Kidney (tissue), 22 donors: ENCODE measurements at places on chromosomes 1 and 21.
A peak's percentile ranks its signal among the peaks of the same experiment; 100 is the strongest.

DNA sequence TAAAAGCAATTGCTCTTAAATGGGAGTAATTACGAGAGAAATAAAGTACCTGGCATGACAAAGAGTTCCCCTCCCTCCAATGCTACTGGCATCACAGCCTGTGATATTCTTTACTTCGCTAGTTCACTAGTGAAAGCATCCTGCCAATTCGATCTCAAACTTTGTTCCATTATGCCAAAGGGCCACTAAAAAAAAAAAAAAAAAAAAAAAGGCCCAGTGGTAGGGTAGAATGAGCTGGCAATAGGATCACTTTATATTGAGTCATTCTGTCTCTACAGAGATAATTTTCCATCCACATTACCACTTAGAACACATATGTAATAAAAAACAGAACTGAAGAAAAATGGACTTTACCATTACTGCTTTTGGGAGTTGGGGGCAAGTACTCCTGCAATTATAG is 11.2 kb downstream of the PUM1 start:
- no peak overlapping the region for H3K4me3 ChIP-seq
- no peak overlapping the region for H3K27ac ChIP-seq
- H3K4me1 ChIP-seq = no peaks in the 10 kb centered on the region
- H3K27me3 ChIP-seq = no peaks in the 10 kb centered on the region

DNA sequence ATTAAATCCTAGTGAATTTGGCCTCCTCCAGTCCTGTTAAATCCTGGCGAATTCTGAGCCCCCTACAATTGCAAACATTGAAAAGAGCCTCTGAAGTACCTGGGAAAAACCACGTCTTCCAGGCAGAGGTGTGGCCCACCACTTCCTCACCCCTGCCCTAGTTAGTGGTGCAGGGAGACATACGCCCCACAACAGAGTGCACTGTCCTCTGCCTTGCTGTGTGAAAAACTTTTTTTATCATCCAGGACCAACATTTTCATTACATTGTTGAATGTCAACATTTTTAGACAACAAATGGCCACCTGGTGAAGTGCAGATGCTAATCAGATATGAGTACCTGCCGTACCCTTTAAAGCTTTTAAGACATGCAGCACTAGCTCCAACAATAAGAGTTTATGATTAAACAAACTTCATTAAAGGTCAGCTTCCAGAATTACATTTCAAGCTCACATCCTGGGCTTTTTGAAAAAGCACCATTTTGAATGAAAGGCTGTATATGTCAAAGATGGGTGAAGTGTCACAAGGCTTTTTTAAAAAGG is 13.6 kb upstream of the TMPRSS2 start:
- DNase-seq = no peak
- no peaks in the 10 kb centered on the region for H3K4me1 ChIP-seq
- H3K27ac ChIP-seq = peak overlapping the region; percentile 51
- H3K36me3 ChIP-seq = no peaks in the 10 kb centered on the region
- H3K4me3 ChIP-seq = no peak overlapping the region
- H3K27me3 ChIP-seq = no peaks in the 10 kb centered on the region

- H3K27me3 ChIP-seq = peaks cover 5% of the 10 kb centered on the region
- peaks cover 3% of the 10 kb centered on the region for H3K36me3 ChIP-seq
- peaks cover 24% of the 10 kb centered on the region for H3K4me1 ChIP-seq
- DNase-seq = peak; percentile 68
Measured at GRCh38 chr1:204377800-204378668, 18.3 kb upstream of the PLEKHA6 start.

GRCh38 chr1:15997637-15998280 is 6.3 kb upstream of the SRARP start:
- no peak for DNase-seq
- no peaks in the 10 kb centered on the region for H3K36me3 ChIP-seq
- H3K27me3 ChIP-seq = no peaks in the 10 kb centered on the region
- H3K27ac ChIP-seq = no peak overlapping the region
- no peak overlapping the region for H3K4me3 ChIP-seq

GRCh38 chr21:27769763-27770162 is 802.9 kb upstream of the ADAMTS5 start:
- H3K27me3 ChIP-seq = no peaks in the 10 kb centered on the region
- DNase-seq = no peak
- no peak overlapping the region for H3K4me3 ChIP-seq
- H3K4me1 ChIP-seq = no peaks in the 10 kb centered on the region
- H3K36me3 ChIP-seq = no peaks in the 10 kb centered on the region

GRCh38 chr1:58839147-58839795 is 55.4 kb upstream of the JUN start:
- no peak for DNase-seq
- H3K36me3 ChIP-seq = no peaks in the 10 kb centered on the region
- H3K27me3 ChIP-seq = no peaks in the 10 kb centered on the region
- no peaks in the 10 kb centered on the region for H3K4me1 ChIP-seq
- H3K27ac ChIP-seq = no peak overlapping the region
- H3K4me3 ChIP-seq = no peak overlapping the region

GRCh38 chr1:227191607-227192006 is 126.7 kb downstream of the CDC42BPA start:
- H3K27me3 ChIP-seq = no peaks in the 10 kb centered on the region
- no peak overlapping the region for H3K27ac ChIP-seq
- no peaks in the 10 kb centered on the region for H3K36me3 ChIP-seq
- no peaks in the 10 kb centered on the region for H3K4me1 ChIP-seq

DNA sequence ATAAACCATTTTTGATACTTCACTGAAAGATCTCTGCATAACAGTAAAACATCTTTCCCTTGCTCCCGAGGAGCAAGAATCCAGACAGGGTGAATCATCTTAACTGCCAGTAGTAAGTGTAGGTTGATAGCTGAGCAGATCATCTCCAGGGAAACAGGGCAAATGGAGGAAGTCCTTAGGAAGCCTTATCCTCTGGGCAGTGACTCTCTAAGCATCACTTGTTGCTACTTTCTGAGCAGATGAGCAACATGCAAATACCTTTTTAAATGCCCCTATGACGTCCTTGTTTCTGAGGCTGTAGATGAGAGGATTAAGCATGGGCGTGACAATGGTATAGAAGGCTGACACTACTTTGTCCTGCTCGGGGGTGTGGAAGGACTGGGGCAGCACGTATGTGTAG is 8.9 kb downstream of the OR2T11 start:
- no peak overlapping the region for H3K27ac ChIP-seq
- no peak for DNase-seq
- no peaks in the 10 kb centered on the region for H3K4me1 ChIP-seq
- H3K36me3 ChIP-seq = no peaks in the 10 kb centered on the region
- no peak overlapping the region for H3K4me3 ChIP-seq
- H3K27me3 ChIP-seq = no peaks in the 10 kb centered on the region
